HCEC 1CT (cell line): ENCODE measurements at places on chromosomes 16 and 17.

DNA sequence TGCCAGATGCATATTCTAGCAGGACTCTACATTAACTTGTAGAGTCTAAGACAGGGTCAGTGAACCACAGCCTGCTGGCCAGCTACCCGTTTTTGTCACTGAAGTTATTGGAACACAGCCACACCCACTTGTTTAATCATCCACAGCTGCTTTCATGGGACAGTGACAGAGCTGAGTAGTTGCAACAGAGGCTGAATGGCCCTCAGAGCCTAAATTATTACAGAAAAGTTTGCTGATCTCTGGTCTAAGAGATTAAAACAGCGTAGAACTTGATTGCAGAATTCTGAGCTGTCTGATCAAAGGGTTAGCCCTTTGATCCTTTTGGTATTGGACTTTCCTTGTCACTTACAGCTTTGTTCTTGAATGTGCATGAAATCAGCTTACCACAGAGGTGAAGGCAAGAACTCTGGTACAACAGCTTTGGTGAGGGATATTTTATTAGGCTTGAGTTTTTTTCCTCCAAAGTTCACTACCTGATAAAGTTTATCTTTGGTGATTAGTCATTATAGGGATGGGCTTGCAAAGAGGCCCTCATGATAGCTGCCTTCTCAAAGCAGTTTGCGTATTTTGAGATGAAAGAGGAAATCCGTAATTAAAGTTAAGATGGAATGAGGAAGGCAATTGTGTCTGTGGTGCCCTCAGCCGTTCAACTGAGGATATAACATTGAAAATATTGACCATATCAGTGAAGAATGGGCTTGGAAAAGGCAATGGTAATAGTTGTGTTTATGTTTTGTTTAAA, 23.6 kb downstream of the ALDH3A2 start:
- DNase-seq = no peak

- peak; percentile 0 for DNase-seq
These were observed 140.5 kb upstream of the HS3ST2 start for GRCh38 chr16:22673421-22673831.

DNA sequence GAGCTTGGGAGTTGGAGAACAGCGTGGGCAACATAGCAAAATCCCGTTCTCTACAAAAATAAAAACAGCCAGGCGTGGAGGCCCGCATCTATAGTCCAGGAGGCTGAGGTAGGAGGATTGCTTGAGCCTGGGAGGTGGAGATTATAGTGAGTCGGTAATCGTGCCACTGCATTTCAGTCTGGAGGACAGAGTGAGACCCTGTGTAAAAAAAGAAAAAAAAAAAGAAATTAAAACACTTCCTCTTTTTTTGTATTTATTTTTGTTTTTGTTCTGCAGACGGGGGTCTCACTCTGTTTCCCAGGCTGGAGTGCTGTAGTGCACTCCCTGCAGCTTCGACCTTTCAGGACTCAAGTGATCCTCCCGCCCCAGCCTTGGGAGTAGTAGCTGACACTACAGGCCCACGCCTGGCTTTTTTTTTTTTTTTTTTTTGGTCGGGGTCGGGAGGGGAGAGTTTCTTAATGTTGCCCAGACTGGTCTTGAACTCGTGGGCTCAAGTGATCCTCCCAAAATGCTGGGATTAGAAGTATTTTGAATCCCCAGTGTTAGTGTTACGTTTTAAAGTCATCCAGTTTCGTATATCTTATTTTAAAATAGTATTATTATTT, 1.5 kb downstream of the IST1 start:
- DNase-seq = no peak

DNA sequence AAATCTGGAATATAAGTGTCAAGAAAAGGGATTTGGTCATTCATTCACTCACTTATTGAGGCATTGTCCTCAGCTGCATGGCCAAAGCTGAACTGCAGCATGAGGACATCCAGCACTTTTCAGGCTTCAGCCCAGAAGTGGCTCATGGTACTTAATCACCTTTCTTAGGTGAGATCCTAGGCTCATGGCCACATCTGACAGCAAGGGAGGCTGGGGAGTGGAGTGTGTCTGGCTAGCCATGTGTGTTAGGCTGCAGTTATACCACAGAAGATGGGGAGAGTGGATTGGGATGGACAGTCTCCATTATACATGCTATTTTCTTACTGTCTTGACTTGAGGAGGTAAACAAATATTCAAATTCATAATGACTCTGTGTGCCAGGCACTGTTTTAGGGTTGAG, 68.8 kb downstream of the SHISA6 start:
- no peak for DNase-seq

DNA sequence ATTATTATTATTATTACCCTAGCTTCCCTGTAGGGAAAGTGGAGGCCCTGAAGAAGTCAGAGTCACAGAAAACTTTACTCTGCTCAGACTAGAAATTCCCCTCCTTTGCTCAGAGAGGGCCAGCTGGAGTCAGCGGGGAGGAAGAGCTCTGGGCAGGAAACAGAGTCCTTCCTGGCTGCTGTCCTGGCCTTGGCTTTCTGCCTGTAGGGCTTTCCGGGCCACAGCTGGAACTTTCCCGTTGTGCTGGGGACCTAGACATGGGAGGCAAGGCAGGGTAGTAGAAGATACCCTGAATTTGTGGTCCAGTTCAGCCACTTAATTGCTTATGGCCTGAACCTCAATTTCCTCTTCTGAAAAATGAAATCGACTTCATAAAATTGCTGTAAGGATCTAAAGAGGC, 14.0 kb upstream of the CCL2 start:
- peak; percentile 43 for DNase-seq

GRCh38 chr16:80654094-80654862, 113.5 kb downstream of the DYNLRB2 start:
- DNase-seq = no peak
